ENCODE measurements at places on chromosomes 7 and 10.

DNA sequence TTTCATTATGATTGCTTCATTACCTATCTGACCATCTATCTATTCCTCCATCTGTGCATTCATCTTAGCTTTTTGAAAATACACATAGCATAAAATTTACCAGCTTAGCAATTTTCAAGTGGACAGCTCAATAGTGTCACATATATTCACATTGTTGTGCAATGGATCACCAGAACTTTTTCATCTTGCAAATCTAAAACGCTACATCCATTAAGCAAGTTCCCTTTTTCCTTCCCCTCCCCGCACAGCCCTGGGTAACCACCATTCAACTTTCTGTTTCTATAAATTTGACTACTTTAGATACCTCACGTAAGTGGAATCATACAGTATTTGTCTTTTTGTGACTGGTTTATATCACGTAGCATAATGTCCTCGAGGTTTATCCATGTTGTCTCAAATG lies 78.0 kb upstream of the ADRB1 start:
- DNase-seq = no peak

GRCh38 chr10:54559498-54559897 lies 241.5 kb downstream of the PCDH15 start:
- no peak for DNase-seq

GRCh38 chr10:60073781-60074656 lies 167.7 kb upstream of the CCDC6 start:
- DNase-seq = no peak

GRCh38 chr10:34413214-34413613 lies 401.9 kb downstream of the PARD3 start:
- no peak for DNase-seq

GRCh38 chr7:108525327-108525984 lies 479 bp downstream of the PNPLA8 start:
- DNase-seq = no peak

DNA sequence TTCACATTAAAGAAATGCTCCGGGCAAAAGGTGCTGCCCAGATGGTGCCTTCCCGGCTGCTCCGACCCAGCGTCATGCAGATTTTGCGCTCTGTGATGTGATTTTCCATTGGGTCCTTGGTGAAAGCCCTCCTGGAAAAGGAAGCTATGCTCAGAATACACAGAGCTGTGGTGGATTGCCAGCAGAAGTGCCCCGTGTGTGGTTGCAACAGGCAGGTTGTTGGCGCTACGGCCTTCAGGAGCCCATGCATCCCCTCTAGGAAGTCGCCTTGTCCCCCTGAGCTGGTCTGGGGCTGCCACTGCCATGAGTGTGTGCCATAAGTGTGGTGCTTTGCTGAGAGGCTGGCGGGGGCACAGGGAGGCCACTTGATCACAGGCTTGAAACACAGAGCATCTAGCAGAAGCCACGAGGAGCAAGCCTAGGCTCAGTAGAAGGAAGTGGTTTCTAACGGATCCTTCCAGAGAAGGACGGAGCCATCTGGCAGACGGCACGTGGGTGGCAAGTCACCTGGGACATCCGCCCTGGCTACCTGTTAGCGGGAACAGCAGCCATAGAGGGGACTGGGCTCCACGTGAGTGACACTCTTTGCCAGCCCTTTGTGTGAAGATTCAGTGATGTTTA lies 210.9 kb downstream of the CUX1 start:
- DNase-seq = no peak

DNA sequence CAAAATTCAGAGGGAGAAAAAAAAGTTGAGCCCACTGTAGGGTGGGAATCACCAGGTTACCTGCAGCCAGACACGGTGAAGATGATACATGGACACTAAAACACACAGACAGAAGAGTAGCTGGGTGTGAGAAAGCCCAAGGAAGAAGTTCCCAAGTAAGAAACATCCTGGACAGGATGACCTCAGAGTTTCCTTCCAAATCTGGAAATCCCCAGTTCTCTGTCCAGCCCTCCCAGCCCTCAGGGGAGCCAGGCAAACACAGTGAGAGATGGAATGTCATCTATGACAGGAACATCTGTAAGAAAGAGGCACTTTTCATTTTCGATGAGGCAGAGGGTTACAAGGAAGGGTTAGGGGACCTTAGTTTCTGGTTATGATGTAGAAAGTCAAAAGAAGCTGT lies 125.1 kb upstream of the LYZL1 start:
- DNase-seq = no peak

GRCh38 chr7:100895956-100896731 lies 456 bp upstream of the ACHE start:
- no peak for DNase-seq

DNA sequence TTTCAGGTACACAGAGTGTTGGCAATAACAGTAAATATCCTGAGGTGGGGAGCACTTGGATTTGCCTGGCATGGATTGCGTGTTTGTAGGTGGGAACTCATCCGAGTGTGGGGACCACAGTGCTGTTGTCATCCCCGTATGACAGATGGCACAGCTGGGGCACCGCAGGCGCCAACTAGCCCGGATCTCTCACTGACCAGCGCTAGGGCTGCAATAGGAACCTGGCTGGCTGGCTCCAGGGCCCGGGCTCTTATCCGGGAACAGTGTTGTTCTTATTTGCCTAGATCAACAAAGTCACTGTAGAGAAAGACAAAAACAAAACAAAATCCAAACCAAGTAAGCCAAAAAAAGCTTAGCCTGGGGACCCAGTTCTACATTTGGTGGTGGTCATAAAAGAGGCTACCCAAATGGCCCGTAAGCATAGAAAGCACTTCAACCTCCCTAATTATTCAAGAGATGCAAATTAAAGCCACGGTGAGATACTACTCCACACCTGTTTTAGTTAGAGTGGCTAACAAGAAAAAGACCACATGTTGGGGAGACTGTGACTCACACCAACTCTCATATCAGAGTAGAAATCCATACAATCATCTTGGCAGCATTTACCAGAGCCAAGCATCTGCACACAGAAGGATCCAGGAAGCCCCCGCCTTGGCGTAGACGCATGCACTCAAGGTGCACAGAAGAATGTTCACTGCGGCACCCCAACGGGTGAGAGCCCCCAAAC lies 27.2 kb upstream of the PFKFB3 start:
- DNase-seq = no peak

DNA sequence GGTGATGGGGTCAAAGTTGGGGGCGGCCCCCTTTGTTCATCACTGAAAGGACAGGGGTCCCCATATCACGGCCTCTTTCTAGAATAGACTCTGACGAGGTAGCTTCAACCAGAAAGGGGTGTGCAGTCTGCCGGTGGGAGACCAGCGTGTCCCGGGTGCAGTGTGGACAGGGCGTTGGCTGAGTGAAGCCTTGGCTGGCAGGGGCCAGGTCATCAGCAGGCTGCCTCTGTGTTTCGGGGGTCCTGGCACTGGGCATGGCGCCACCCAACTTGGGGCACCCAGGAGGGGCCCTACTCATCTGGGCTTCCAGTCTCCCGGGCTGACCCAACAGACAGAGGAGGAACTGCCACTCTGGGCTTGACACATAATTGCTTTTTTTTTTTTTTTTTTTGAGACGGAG lies 3.5 kb upstream of the AMZ1 start:
- no peak for DNase-seq

GRCh38 chr10:49033939-49034338 lies 81.4 kb downstream of the VSTM4 start:
- DNase-seq = no peak

DNA sequence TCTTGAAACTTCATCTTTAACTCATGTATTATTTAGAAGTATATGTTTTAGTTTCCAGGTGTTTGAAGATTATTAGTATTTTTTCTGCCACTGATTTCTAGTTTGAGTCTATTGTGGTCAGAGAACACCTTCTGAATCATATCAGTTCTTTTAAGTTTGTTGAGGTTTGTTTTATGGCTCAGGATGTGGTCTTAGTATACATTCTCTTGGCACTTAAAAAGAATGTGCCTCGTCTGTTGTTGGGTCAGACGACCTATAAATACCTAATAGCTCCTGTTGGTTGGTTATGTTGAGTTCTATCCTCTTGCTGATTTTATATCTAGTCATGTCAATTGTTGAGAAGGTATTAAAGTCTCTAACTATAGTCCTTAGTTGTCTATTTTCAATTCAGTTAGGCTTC lies 15.9 kb downstream of the TDRD1 start:
- DNase-seq = no peak

- DNase-seq = no peak
These were observed 663.6 kb downstream of the PARD3 start for GRCh38 chr10:34151481-34151880.

- no peak for DNase-seq
These were observed 173.4 kb upstream of the NRP1 start for GRCh38 chr10:33507662-33508425.

DNA sequence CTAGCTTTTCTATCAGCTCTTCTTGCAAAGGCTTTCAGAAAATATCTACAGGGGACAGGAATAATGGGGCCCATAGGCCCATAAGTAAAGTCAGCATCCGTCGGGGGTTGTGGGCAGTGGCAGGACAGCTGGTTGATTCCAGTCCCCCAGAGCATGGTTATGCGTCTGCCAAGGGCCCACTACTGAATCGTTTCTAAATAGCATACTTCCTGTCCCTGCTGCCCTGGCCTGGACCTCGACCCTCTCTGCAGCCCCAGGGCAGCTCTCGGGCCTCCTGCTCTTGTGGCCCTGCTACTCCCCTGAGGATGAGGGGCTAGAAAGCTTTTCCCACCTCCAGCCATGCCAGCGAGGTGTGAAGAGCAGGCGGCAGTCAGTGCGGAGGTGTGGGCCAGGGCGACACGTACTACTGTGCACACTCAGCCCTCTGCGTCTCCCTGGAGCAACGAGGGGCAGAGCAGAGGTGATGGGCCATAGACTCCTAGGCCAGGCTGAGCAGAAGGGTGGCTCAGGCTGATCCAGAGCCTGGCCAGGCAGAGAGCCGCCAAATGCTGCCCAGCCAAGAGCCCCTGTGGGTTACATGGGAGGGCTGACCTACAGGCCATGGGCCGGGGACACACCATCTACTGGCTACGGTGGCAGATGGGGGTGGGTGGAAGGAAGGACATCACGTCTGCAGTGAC lies 4.7 kb upstream of the OPN4 start:
- DNase-seq = no peak

DNA sequence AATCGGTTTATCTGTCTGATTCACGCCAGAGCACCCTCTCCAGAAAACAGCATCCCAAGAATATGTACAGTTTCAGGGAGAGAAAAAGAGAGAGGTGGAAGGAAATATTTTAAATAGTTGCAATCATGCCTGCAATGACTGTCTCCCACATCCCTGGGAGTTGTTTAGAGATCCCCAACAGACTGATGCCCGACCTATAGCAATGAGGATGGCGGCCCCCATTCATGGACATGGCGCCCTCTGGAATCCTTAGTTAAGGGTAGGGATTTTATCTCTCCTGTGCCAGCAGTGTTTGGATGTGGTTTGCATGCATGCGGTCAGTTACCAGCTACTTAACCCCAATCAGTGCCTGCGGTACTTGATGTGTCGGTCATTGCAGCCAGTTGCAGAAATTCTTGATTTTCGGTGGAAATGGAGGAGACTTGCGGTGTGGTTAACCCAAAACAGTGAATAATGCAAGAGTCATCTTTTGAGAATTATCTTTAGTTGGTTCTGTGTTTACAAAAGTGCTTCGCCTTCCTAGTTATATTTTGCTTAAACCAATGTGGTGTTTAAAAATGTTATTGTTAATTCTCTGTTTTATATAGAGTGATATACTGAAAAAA lies 186.0 kb upstream of the TCF7L2 start:
- DNase-seq = no peak

GRCh38 chr7:70016044-70016770 lies 417.9 kb downstream of the AUTS2 start:
- no peak for DNase-seq

DNA sequence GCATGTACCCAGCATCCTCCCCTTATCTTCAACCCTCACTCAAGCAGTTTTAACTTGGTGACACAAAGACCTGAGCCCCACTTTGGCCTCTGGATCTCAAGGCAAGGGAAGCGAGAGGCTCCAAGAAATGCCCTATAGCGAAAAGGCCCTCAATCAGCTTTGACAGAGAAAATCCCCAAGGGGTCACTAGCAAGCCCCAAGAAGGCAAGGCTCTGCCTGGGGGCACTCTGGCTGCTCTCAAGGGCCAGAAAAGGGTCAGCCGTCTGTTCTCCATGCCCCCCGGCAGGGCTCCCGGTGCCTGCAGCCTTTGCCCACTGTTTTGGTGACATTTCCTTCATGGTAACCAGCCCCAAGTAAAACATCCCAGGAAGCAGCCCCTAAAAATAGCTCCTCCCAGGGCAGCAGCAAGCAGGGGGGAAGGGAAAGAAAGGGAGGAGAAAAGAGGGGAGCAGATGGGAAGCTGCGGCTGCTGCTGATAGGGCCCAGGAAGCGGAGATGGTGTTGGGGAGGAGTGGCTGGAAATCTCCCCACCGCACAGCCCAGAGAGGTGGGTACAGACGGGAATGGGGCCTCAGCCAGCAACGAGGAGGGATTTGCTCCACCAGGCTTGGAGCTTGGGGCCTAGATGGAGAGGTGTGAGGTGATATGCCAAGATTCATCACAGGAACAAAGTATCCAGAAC lies 7.1 kb downstream of the CAMK2G start:
- DNase-seq = no peak

DNA sequence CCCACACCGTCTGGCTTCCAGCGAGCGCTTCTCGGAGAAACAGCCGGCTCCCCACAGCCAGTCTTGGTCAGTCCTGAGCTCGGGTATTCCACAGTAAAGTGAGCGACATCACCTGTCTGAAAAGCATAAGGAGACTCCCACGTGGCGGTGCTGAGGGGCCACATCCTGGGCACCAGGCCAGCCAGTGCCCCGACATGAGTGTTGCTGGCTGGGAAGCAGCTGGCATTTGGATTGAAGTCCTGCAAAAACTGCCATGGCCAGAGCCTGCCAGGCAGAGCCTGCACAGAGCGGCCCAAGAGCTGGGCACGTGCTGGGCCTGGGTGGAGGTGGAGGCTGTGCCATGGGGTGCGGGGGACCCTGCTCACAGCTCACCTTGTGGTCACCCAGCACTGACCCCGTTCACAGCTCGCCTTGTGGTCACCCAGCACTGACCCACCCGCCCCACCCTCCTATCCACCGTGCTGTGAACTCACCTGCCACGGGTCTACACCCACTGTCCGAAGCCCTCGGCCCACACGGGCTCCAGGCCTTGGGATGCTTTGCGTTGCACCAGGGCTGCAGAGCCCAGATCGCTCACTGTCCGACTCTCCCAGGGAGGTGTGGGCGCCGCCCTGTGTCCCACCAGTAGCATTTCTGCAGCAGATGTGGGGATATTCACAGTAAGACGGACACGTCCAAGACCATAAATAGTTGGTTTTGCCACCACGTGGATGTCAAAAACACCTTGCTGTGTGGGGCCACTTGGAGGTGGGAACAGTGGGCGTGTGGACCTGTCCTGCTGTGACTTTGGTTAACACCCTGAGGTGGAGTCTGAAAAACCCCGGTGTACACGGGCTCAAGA lies 48.8 kb downstream of the PITRM1 start:
- DNase-seq = no peak

Data from stimulated activated CD8-positive, alpha-beta memory T cell treated with anti-CD3 and anti-CD28 coated beads, Interleukin-4, amount 100 ng/mL, for 1 hour (primary cell).